ENCODE measurements at places on chromosomes 12 and 14.

- DNase-seq, result no peak
These were observed 82.7 kb downstream of the C14orf132 start for GRCh38 chr14:96121660-96122395.

- no peak for DNase-seq
These were observed 96.6 kb downstream of the RAD52 start for GRCh38 chr12:852864-853263.

DNA sequence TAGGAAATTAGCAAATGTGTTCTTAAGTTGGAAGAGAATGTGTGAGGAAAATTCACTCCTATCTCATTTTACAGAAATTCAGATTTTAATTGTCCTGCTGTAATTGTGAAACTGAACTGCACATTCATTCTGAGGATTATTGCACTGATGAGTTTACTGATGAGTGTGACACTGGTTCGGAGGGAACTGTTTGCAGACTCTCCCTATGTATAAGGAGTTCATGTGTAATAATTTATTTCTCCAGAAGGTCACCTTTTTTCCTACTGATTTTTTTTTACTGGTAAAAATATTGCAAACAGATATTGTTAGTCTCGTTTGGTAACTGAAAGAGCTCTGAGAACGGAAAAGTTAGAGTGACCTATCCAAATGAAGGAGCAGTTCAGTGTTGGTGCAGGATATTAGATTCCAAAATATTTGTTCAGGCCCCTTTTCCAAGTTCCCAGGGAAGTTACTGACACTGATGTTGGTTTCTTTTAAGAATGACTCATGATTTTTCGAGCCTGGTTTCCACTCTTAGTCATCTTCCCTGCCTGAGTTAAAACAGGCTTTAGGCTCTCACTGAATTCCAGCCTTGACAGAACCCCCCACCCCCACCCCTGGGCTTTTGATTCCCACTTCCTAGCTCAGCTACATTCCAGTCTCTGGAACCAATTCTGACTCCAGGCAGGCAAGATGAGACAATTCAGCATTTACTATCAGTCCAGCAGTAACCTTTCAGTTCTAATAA, 18.4 kb downstream of the ANO6 start:
- no peak for DNase-seq

DNA sequence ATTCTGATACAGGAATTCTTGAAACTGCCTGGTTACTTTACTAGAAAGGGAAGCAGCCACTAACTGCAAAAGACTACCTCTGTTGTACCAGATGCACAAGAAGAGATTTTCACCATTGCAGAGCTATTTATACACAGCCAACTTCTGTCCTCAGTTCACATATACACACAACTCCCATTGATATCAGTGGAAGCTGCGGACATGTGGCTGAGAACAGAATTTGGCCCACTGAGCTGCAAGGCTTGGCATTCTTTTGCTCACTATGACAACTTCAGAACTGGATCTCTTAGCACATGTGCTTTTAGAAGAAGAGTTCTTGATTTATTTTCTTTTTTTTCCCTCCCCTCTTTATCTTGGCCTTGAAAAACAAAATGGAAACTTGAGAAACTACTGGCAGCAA, 28.3 kb downstream of the PTPRO start:
- DNase-seq, result no peak

- DNase-seq, result no peak
These were observed 3.3 kb upstream of the NTF3 start for GRCh38 chr12:5428332-5429221.

DNA sequence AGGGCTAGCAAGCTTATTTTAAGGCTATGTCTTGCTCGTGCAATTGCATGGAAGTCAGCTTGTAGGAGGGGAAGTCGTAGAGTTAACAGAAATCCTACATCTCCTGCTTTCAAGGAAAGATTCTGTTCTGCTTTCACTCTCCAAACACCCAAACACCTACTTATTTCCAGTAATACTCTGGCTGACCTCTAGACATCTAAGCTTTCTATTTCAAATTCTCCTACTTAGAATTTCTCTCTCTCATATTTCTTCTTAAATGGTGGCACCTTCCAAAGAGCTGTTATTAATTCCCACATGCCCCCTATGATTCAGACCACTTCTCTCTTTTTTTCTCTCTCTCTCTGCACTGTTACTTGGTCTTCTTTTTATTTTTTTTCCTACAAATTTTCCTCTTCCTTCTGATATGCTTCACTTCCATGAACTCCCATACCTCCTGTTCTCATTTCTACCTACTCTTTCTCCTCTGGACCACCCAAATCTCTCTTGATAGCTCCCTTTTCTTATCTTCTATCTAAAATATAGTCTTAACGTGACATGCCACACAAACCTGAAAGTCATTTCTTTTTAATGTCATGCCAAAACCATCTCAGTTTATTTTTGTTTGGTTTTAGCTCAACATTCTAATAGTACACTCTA, 90.8 kb downstream of the RPS6KA5 start:
- no peak for DNase-seq

DNA sequence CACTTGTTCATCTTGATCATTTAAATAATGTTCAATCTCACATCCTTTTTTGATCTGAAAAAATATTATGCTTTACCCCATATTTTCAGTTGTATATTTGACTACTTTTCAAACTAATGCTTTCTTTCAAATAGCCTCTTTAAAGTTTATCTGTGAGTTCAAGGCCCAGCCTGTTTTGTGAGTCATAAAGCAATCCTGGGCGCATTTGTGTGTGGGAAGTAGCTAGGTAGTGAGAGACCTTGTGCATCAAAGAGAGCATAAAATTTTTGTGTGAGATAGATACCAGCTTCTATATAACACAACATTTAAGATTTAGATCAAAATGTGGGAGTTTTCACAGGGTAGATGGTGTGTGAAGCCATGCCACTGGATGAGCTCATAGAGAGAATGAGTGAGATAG, 405.6 kb downstream of the NAV3 start:
- DNase-seq, result no peak

- no peak for DNase-seq
These were observed 315.8 kb downstream of the ZFP36L1 start for GRCh38 chr14:68477110-68477455.

GRCh38 chr12:111330800-111331752, 37.8 kb downstream of the PHETA1 start:
- DNase-seq, result no peak

DNA sequence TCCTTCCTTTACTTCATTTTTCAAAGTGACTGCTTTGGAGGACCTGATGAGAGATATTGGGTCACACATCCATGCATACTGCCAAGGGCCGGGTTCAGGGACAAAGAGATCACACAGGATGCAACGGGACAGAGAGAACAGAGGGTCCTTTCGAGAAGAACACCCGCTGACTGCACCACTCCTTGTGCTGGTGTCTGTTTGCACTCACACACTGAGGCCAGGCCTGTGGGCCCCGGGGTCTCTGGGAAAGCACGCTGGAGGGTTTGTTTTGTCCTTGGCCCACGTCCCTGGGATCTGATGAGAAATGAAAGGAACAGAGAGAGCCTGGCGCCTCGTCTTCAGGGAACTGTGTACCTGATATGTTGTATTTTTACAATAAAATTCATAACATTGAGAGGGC, 42.2 kb downstream of the PAH start:
- no peak for DNase-seq
